Muscle of leg (tissue), 16 donors: ENCODE measurements at places on chromosomes 1 and 21. TPM values are rescaled to one million over a fixed set of nuclear protein-coding genes. Genes with fewer than 3 reads are reported as not detected.

GRCh38 chr1:87236585-87236984 is 92.1 kb upstream of the LMO4 start:
- DNase-seq = no peak
- no peaks in the 10 kb centered on the region for H3K4me1 ChIP-seq
- no peak overlapping the region for H3K4me3 ChIP-seq
- no peaks in the 10 kb centered on the region for H3K36me3 ChIP-seq
- no peaks in the 10 kb centered on the region for H3K27me3 ChIP-seq

ICOSLG gene
- total RNA-seq = 1.9 TPM

DNA sequence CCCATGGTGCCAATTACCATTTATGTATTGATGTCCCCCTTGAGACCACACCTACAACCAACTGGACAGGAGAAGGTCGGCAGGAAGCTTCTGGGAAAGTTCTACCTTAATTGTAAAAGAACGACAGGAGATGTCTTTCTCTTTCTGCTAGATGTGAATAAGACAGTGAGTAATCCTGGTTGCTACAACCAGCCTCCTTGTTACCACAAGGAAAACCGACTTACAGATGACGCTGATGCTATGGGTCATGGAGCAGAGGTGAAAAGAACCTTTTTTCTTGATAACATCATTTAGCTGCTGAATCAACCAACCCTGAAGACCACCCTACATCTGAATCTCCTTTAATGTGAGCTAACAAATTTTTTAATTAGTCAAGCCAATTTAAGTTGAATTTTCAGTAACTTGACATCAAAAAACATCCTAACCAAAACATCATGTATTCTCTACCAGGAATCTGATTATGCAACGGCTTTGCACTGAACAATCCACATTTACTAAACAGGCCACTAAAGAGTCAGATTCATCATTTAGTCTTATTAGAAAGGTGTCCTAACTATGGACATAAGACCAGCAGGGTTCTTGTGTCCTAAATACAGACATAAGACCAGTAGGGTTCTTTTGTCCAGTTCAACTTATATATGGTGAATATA is 23.0 kb downstream of the RGS2 start:
- DNase-seq = no peak
- H3K27me3 ChIP-seq = no peaks in the 10 kb centered on the region
- no peak overlapping the region for H3K4me3 ChIP-seq
- H3K36me3 ChIP-seq = no peaks in the 10 kb centered on the region

NEK2 gene
- 6.0 TPM for total RNA-seq

DNA sequence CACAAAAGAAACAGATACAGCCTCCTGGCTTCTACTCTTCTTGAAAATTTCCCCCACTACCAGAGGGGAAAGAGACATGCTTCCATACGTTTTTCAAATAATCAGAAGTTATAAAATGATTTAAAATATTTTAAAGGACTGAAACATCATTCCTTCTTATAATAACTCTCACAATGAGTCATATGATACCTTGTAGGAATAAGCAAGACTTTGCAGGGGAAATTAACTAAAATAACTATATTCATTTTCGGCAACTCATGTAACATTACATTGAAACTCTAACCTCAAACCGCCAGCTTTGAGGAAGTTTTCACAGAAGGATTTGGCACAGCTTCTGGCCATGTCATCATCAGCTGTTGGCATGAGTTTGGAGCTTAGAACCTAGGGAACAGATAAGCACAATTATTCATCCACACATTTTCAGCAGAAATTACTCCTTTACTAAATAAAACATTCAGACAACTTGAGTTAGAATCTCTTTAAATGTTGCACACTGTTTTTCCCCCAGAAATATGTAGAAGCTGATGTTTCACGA is 85.9 kb downstream of the USP24 start:
- no peak overlapping the region for H3K27ac ChIP-seq
- H3K36me3 ChIP-seq = peaks cover 46% of the 10 kb centered on the region
- no peaks in the 10 kb centered on the region for H3K4me1 ChIP-seq
- H3K4me3 ChIP-seq = no peak overlapping the region

GRCh38 chr1:187032982-187033692 is 204.4 kb downstream of the PLA2G4A start:
- H3K36me3 ChIP-seq = no peaks in the 10 kb centered on the region
- H3K27ac ChIP-seq = no peak overlapping the region
- H3K4me3 ChIP-seq = no peak overlapping the region
- H3K4me1 ChIP-seq = no peaks in the 10 kb centered on the region
- DNase-seq = no peak
- no peaks in the 10 kb centered on the region for H3K27me3 ChIP-seq

DNA sequence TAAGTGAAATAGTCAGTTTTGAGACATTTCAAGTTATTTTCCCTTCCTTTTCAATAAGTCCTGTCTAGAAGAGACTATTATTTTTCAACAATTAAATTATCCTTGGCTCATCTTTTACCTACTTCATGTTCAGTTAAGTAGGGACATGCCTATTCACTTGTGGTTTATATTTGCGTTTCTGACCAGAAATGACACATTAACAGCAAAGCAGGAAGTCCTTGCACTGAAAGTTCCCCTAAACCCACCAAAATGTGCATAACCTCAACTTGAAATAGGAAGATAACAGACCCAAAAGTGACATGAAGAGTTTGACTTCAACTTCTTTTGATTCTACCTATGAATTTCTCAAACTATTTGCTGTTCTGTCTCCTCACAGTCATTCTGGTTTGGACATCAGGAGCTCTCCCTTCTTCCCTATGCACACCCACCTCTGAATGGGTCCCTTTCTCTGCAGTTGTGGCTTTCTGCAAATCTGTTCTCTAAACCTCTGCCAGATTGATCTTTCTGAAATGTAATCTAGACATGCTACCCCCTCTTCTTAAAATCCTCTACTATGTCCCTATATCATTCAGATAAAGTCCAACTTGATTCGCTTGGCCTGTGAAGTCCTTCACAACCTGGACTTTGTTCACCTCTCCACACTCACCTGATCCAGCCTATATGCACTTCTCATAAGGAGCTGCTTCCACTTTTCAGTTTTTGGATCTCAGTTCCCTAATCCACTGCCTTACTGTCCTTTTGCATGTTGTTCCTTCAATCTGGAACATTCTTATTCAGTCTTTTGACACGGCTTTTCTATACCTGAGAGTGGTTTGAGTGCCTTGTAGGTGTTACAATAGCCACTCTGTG is 661.5 kb upstream of the ADGRL4 start:
- H3K27me3 ChIP-seq = no peaks in the 10 kb centered on the region
- no peak overlapping the region for H3K27ac ChIP-seq
- no peak overlapping the region for H3K4me3 ChIP-seq
- H3K4me1 ChIP-seq = no peaks in the 10 kb centered on the region
- no peaks in the 10 kb centered on the region for H3K36me3 ChIP-seq

DNA sequence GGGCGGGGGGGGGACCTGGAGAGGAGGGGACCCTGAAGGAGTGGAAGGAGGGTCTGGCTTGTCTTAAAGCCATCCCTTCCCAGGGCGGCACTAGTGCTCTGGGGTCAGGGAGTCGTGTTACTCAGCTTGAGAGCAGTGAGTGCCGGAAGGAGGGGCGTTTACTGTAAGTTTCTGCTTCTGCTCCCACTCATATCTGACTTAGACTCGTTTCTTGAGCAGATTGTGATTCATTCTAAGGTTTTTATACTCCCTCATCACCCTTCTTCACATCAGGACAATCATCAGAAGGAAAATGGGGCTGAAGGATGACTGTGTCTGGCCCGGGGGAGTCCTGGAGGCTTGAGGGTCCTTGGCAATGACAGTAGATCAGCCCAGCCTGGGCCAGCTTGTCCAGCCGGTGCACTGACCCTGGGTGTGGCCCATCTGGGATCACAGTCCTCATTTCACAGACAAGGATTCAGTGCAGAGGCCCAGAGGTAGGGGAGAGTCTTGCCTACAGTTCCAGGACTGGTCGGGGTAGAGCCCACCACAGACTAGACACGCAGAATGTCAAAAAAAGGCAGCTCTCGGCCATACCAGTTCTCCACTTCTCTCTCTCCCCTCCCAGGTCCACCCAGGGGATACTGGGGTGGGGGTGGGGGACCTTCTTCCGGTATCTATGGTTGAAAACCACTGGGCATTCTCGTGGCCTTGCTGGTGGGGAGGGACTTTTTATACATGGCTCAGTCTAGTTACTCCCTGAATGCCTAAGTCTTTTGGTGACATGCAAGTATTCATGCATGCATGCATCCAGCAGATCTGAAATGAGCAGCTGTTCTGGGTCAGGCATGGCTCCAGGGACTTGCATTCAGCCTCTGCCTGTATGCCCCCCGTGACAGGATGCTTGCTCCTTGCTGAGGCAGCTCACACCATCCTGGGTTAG is 5.1 kb downstream of the TNFRSF8 start:
- H3K4me1 ChIP-seq = peaks cover 10% of the 10 kb centered on the region
- H3K4me3 ChIP-seq = no peak overlapping the region
- peaks cover 33% of the 10 kb centered on the region for H3K27me3 ChIP-seq
- DNase-seq = peak; percentile 65
- H3K27ac ChIP-seq = peak overlapping the region; percentile 74

GRCh38 chr1:14598007-14598497 is 433 bp upstream of the KAZN start:
- peak; percentile 18 for DNase-seq
- H3K36me3 ChIP-seq = no peaks in the 10 kb centered on the region
- peak overlapping the region; percentile 51 for H3K4me3 ChIP-seq

- H3K27me3 ChIP-seq = no peaks in the 10 kb centered on the region
- no peak for DNase-seq
- no peaks in the 10 kb centered on the region for H3K36me3 ChIP-seq
- no peak overlapping the region for H3K27ac ChIP-seq
- H3K4me3 ChIP-seq = no peak overlapping the region
These were observed 94.3 kb upstream of the IRF2BP2 start for GRCh38 chr1:234704106-234704887.

- H3K4me1 ChIP-seq = peaks cover 32% of the 10 kb centered on the region
- no peak overlapping the region for H3K27ac ChIP-seq
- H3K27me3 ChIP-seq = no peaks in the 10 kb centered on the region
- H3K4me3 ChIP-seq = no peak overlapping the region
- peak; percentile 36 for DNase-seq
These were observed 3.8 kb downstream of the PHGDH start for GRCh38 chr1:119715542-119715941.

GRCh38 chr1:39732730-39733129 is 6.0 kb upstream of the PPIE start:
- H3K27me3 ChIP-seq = peaks cover 43% of the 10 kb centered on the region
- no peaks in the 10 kb centered on the region for H3K4me1 ChIP-seq
- H3K4me3 ChIP-seq = no peak overlapping the region
- H3K36me3 ChIP-seq = no peaks in the 10 kb centered on the region
- DNase-seq = no peak
- H3K27ac ChIP-seq = no peak overlapping the region

DNA sequence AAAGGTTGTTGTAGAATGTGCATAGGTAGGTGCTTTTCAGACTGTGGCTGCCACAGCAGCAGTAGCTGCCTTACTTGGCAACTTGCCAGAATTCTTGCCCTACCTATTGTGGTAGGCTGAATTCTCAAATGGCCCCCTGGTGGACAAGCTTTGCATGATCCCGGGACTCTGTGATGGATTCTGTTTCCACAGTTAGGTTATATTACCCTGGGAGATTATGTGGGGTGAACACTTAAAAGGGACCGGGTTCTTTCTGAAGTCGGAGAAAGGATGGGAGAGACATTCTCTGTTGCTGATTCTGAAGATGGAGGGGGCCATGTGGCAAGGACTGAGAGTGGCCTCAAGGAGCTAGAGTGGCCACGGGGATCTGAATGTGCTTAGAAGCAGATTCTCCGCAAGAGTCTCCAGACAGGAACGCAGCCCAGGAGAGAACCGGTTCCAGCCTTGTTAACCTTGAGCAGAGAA is 32.1 kb upstream of the KCNE1 start:
- no peaks in the 10 kb centered on the region for H3K27me3 ChIP-seq
- no peak overlapping the region for H3K4me3 ChIP-seq
- DNase-seq = peak; percentile 53
- no peaks in the 10 kb centered on the region for H3K36me3 ChIP-seq

- no peak overlapping the region for H3K27ac ChIP-seq
- peak; percentile 26 for DNase-seq
- H3K4me3 ChIP-seq = no peak overlapping the region
- peaks cover 60% of the 10 kb centered on the region for H3K36me3 ChIP-seq
- peaks cover 2% of the 10 kb centered on the region for H3K4me1 ChIP-seq
These were observed 30.1 kb downstream of the RCC2 start for GRCh38 chr1:17409391-17409811.

DNA sequence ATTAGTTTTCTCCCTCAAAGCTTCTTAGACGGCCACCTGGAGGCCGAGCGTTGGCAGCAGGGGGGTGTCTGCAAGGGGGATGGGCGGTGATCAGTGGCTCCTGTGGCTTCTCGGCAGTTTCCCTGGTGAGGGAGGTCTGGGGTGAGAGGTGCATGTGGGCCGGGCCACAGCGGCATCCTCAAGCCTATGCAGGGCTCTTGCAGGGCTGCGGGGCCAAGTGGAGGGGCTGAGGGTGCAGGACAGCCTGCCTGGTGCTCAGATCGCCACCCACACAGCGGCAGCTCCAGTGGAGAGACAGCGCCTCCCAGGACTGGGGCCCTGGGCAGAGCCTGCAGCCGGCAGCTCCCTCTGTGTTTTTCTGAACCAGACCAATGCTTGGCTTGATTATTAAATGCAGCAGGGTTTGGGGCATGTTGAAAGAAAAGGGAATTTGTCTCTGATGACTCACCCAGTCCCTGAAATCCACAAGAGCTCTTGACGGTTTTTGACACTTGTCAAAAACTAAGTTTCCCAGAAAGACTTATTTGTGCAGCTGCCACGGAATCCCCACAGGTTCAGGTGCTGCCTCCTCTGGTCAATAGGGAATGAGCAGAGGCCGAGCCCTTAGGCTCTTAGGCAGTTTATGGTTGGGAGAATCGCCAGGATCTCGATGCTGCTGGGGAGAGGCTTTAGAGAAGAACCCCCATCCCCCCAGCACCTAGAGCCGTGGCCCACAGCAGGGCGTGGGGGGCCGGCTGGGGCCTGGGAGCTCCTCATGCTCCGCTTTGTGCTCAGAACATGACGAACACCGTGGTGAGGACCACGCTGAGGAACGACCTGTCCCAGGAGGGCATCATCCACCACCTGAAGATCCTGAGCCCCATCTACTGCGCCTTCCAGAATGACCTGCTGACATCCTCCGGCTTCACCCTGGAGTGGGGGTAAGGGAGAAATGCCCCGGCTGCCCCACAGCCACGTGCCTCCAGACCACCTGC is 54.7 kb downstream of the UMODL1 start:
- H3K4me1 ChIP-seq = peaks cover 3% of the 10 kb centered on the region
- no peaks in the 10 kb centered on the region for H3K36me3 ChIP-seq
- H3K27me3 ChIP-seq = peaks cover 25% of the 10 kb centered on the region
- no peak overlapping the region for H3K4me3 ChIP-seq
- H3K27ac ChIP-seq = no peak overlapping the region

DNA sequence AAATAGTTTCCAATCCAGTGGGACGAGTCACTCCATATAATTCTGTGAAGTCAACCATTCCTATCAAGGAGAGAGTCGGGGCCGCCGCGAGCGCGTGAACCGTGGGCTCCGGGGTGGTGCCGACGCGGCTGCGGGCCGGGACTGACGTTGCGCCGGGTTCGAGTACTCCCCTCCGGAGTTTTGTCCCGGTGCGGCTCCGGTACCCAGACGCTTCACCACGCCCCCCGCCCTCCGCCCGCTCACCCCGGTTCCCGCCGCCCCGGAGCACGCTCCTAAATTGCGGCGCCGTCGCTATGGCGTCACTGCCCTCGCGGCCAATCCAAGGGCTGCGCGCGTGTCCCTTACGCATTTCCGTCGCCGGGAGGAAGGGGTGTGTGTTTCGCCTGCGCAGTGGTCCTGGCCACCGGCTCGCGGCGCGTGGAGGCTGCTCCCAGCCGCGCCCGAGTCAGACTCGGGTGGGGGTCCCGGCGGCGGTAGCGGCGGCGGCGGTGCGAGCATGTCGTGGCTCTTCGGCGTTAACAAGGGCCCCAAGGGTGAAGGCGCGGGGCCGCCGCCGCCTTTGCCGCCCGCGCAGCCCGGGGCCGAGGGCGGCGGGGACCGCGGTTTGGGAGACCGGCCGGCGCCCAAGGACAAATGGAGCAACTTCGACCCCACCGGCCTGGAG is at the start of gene ATAD3B:
ATAD3B (plus strand) TSS at position 377 of the 664 bp plus-strand sequence; CDS start at position 497, 120 bp downstream.
- H3K4me1 ChIP-seq = peaks cover 17% of the 10 kb centered on the region
- no peaks in the 10 kb centered on the region for H3K36me3 ChIP-seq
- peak within 1 kb of the TSS; percentile 13 for H3K27ac ChIP-seq

PLEKHO1 gene
- total RNA-seq = 64.6 TPM

INAVA gene
- total RNA-seq = 1.2 TPM
